ENCODE measurements at places on chromosomes 1 and 21.

GRCh38 chr1:30815556-30815955 is 58.0 kb upstream of the LAPTM5 start:
- DNase-seq = no peak

- DNase-seq = peak; percentile 65
Observed at GRCh38 chr1:39973503-39974135, 18.7 kb downstream of the MFSD2A start.

DNA sequence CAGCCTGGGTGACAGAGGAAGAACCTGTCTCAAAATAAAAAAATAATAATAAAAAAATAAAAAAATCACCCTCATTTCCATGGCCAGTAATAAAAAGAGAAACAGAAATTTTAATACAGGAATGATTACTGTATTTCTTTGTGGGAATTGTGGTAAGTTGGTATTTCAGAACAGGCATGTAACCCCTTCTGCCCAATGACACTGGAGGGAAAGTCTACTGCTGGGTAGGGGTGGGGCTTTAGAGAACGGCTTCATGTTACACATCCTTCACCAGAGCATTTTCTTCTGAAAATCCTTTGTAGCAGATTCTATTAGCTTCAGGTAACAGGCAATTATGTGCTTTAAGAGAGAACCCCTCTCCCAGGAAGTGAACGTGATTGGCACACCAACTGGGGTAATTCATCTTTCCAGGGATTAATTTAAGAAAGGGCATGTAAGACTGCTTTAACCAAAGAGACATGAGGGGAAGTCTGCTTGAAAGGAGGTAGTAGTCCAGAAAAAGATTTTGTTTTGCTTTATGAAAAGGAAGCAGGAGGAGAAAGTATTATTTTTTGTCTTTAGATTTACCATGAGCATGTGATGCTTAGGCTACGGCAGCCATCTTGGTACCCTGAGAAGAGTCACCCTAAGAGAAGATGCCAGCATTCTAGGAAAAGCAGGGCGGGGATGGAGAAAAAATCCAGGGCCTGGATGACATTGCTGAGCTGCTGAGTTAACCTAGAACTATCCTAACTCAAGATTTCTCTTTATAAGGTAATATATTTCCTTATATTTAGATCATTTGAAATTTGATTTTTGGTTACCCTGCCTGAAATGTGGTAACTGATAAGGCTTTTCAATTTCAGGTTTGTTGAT is 57.7 kb upstream of the DPT start:
- DNase-seq = no peak

GRCh38 chr21:34885626-34886239 is 163.4 kb downstream of the RUNX1 start:
- no peak for DNase-seq

DNA sequence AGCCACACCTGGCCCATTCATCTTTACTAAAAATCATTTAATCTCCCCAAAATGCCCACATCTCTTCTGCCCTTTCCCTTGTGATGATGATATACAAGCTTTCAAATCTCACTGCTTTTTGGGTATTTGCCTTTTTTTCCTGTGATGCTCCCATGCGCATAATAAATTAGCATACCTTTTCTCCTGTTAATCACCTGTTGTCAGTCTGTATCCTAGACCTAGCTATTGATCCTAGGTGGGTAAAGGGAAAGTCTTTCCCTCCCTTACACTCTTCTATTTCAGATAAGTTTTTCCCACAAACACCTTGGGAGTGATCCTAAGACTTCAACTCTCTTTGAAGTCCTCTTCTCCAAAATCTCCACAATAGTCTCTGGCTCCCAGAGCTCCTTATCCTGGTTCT is 12.0 kb upstream of the SLC35A3 start:
- no peak for DNase-seq

DNA sequence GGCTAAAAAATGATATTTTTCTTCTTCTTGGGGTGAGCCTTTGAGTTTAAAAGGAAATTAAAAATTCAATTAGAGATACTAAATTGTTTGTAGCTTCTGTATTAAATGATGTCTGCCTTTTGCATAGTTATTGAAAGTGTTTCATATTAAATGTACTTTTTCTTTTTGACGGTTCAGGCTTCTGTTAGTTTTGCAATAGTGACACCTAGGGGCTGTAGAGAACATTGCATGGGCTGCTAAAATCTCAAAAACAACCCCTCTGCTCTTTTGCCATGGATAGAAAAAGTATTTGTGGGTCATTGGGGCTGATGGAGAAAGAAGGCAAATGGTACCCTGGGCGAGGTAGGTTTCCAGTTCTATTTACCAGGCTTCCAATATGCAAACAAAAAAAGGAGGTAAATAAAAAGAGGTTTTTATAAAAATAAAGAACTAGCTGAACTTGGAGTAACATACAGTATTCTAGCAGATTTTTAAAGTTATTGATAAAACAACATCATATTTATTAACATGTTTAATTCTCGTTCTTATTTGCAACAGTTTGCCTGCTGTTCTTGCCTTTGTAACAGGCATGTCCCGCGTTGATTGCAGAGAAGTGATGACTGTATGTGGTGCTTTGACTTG is 115.4 kb upstream of the HOOK1 start:
- DNase-seq = no peak

- DNase-seq = no peak
Observed at GRCh38 chr1:173163222-173163621, 43.9 kb downstream of the TNFSF4 start.

DNA sequence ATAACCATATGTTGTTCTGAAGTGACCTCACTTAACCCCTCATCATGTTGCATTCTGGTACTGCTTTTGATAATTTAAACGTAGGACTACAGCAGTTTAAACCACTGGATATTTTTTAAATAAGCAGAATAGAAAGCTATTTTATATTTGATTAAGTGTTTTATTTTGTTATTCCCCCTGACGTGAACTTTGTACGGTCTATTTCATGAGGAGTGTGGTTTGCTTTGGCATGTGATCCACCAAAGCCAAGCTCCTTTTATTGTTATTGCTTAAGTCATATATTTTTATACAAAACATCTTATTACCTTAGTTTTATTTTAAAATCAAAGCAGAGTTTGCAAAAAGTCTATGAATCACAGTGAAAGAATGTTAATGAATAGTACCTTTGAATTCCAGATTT is 101.4 kb upstream of the L1TD1 start:
- DNase-seq = no peak

GRCh38 chr1:10292188-10292587 is 81.8 kb downstream of the KIF1B start:
- DNase-seq = no peak

DNA sequence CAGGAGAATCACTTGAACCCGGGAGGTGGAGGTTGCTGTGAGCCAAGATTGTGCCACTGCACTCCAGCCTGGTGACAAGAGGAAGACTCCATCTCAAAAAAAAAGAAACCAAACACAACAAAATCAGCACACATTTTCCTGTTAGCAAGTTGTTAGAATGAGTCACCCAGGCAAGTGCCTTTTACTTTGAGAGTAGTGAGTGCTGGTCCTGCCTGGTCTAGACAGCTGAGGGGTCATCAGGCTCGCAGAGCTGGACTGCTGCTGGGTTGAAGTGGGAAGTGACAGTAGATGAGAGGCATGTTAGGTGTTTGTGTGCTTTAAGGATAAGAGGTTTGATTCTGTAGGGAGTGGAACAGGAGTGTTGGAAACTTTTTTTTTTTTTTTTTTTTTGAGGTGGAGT is 31.9 kb downstream of the GNPAT start:
- no peak for DNase-seq

DNA sequence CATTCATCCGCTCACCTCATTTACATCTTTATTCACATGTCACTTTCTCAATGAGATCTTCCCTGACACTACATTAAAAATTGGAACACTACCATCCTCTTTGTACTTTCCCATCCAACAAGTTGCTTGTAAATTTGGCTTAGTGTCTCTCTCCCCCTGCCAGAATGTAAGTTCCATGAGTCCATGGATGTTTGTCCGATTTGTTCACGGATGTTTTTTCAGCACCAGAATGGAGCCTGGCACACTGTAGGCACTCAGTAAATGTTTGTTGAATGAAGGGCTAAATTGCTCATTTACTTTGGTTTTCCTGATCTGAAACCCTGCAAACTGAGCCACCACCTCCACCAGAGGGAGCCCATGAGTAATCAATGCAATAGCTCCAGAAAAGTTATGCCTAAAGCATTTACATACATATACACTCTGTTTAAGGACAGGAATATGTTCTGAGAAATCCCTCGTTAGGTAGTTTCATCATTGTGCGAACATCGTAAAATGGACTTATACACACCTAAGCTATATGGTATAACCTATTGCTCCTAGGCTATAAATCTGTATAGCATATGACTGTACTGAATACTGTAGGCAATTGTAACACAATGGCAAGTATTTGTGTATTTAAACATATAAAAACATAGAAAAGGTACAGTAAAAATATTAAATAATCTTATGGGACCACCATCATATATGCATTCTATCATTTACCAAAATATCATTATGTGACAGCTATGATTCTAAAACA is 2.8 kb upstream of the EYA3 start:
- peak; percentile 66 for DNase-seq

- DNase-seq = no peak
Observed at GRCh38 chr21:41112740-41113692, 54.9 kb upstream of the BACE2 start.

GRCh38 chr21:39384674-39385298 is 35.9 kb upstream of the HMGN1 start:
- no peak for DNase-seq

- DNase-seq = no peak
Observed at GRCh38 chr21:16815243-16815642, 697.6 kb upstream of the CXADR start.

DNA sequence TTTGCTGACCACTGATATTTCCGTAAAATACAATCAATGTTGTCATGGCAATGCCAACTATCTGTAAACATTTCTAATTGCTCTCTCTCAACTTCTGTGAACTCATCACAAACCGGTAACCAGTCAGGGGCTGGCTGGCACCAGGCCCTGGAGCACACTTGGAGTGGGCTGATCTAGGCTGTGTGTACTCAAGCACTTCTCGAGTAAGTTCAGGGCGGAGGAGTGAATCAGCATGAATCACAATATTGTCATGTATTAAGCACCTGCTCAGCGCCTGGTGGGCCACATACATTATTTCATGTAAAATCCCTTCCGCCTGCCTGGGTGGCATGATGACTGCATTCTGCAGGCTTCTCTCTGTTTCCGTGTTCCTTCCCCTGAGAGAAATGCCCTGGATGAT is 212.4 kb downstream of the FOXD2 start:
- DNase-seq = no peak

GRCh38 chr21:45846373-45847160 is 135.0 kb upstream of the COL6A1 start:
- DNase-seq = no peak

DNA sequence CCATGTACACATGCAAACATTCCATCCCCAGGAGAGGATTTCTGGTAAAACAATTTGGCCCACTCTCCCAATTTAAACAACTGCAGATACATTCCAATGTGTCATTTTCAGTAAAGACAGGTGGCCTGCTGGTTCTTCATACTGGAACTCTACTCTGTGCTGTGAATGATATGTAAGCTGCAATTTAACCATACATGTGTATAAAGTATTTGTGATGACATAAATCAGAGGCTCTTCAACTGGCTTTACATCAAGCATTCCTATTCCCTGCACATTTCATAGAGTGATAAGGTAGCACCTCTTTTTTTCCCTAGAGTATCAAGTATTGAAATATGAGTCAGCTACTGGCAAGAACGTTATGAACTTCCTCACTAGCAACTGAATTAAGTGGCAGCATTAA is 649.5 kb upstream of the ADGRL2 start:
- no peak for DNase-seq

DNA sequence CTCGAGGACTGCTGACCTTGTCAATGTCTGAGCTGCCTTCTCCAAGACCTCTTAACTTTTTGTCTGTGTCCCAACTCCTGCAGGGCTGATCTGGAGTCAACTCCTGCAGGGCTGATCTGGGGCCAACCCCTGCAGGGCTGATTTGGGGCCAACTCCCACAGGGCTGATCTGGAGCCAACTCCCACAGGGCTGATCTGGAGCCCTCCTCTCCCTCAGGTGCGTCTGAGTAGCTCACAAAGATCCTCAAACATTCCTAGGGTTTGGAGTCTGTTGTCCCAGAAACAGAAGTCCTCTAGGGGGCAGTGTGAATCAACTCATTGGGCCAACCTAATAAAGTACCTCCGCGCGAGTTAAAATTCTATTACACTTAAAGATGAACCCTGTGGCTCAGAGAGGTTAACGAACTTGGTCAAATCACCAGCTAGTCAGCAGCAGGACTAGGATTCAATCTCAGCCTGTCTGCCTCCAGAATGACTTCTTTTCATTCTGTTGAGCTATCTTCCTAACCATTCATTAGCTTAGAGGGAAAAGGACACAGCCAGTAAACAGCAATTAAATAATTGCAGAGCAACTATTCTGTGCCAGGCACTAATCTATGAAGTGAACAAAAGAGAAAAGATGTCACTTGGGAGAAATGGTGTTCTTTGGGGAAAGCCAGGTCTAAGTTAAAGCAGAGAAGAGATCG is 17.2 kb upstream of the RLF start:
- peak; percentile 43 for DNase-seq

DNA sequence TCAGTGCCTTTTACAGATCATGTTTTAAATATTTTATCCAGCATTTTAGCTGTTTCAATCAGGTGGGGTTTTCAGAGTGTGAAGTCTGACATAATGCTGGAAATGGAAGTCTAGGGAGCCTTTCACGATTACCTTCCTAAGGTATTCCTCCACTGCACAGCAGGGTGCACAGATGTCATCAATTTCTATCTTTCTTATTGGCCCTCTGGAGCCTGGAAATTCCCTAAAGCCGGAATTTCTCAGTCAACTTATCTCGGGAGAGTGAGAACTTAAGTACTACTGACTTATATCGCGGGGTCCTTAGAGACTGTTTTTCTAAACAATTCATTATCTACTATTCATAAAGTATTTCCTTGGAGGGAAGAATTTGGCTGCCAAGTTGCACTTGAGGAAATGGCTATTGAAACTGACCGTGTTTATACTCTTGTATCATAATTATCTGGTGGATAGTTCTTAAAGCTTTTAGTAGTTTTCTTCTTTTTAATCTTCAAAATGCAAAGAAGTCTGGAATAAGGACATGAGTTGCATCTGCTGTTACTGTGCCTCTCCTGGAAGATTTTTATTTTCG is 311.8 kb upstream of the B3GALT2 start:
- DNase-seq = no peak

DNA sequence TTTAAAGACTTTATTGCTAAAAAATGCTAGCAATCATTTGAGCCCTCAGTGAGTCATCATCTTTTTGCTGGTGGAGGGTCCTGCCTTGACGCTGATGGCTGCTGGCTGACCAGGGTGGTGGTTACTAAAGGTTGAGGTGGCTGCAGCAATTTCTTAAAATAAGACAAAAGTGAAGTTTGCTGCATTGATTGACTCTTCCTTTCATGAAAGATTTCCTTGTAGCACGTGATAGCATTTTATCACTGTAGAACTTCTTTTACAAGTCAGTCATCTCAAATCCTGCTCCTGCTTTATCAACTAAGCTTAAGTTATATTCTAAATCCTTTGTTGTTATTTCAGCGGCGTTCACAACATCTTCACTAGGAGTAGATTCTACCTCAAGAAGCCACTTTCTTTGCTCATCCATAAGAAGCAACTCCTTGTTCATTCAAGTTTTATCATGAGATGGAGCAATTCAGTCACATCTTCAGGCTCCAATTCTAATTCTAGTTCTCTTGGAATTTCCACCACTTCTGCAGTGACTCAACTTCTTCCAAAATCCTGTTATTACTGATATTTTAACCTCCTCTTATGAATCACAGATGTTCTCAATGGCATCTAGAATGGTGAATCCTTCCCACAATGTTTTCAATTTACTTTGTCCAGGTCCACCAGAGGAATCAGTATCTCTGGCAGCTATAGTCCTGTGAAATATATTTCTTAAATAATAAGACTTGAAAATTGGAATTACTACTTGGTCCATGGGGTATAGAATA is 17.6 kb upstream of the RGS1 start:
- no peak for DNase-seq

- no peak for DNase-seq
Observed at GRCh38 chr1:53142226-53142853, at the start of gene SLC1A7. TSS of gene SLC1A7 (minus strand) at chr1:53142638. CDS start at chr1:53142449, 189 bp downstream.

Data from CD4-positive, alpha-beta T cell treated with Interferon gamma for 1 hour (primary cell).